ENCODE measurements at places on chromosomes 3 and 15.

GRCh38 chr15:47610736-47611135, 106.6 kb upstream of the SEMA6D start:
- DNase-seq: no peak

DNA sequence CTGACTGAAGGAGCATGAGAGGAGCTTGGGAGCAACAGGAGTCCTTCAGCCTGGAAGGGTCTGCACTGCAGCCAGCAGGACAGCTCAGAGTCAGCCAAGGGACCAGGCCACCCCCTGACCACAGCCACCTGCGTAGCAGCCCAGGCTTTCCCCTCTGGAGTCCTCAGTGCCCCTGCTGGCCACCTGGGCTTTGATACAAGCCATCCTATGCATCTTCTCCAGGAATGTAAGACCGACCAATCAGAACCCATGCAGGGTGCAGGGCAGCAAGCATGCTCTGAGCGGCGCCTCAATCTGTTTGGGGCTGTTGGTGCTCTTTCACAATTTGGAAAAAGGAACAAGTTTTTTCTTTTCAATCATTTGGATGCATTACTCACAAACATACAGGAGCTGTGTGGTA, 52.0 kb downstream of the DZIP1L start:
- no peak for DNase-seq

GRCh38 chr3:159082519-159082918, 280.7 kb downstream of the MFSD1 start:
- DNase-seq: no peak

DNA sequence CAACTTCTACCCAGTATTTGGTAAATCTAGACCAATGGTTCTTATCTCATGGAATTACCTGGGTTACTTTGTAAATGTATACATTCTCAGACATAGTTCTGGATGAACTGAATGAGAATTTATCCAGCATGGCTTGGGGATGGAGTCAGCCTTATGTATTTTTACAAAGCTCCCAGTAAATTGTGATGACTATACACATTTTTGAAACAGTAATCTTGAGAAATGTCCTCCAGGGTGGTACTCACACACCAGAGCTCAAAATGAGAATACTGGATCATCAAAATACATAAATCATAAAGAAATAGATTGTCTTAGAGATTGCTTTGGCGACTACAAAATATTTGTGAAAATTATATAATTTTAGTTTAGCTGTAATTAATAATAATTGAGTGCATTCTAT, 722.1 kb upstream of the DPPA4 start:
- no peak for DNase-seq

DNA sequence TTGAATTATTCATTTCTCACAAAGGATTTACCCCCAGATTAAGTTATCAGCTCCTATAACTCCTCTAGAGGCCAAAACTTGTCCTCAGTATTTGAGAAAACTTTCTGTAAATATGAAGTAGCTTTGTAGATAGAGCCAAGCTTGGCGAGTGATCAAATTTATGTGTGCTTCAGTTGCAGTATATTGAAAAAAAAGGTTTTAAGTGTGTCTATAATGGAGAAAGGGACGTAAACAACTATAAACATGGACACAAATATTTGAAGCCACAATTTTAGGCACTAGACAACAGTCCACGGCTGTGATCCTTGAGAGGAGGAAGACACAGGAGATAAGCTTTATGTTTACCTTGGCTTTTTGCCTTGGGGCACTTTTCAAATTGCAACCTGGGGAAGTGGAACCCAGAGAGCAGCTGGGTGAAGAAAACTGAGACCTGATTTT, 118.7 kb downstream of the THRB start:
- no peak for DNase-seq

- DNase-seq: no peak
These were observed 79.0 kb upstream of the SELENOK start for GRCh38 chr3:53970661-53971060.

GRCh38 chr15:75199357-75199940, 2.2 kb upstream of the C15orf39 start:
- no peak for DNase-seq

DNA sequence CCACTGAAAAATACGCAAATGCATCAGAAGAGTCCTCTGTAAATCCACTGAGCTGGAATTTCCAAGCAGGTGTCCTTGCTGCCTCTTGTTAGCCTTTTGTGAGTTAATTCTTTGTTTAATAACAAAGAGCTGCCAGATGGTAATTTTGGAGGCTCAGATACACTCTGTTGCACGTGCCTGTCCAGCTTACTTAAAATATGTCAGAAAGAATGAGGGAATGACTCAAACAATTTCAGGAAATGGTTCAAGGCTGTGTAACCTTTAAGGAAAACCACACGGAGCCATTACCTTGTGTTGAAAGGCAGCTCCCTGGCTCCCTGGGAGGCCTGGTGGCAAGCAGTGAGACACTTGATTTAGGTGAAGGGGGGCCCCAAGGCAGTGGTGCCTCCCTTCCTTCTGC, 302.2 kb upstream of the CTDSPL start:
- no peak for DNase-seq

GRCh38 chr15:39699516-39700374, 82.9 kb downstream of the FSIP1 start:
- DNase-seq: no peak

- no peak for DNase-seq
These were observed 260.1 kb upstream of the CTNNB1 start for GRCh38 chr3:40939030-40939740.

DNA sequence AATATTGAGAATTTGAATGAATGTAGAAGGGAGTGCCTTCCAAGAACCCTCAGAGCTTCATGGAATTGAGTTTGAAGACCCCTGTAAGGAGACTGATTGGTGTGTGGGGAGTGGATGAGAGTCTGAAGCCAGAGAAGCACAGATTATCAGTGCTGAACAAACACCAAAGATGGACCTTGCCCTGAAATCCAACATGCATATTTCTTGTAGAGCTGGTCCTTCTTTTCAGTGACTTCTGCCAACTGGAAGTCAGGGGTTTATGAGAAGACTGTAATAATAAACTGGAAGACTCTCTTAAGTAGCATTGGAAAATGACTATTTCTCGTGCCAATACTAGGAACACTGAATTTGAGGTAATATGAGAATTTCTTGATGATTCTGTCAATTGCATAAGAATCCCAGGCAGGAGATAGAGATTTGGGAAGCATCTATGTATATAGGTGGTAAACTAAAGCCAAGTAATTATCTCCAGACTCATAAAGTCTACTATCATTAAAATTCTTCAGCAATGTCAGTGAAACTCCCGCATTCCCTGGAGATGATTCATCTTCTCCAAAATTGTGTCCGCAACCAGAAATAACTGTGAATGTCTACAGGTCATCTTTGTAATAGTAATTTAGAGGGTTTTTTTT, 213.8 kb downstream of the IL5RA start:
- no peak for DNase-seq

DNA sequence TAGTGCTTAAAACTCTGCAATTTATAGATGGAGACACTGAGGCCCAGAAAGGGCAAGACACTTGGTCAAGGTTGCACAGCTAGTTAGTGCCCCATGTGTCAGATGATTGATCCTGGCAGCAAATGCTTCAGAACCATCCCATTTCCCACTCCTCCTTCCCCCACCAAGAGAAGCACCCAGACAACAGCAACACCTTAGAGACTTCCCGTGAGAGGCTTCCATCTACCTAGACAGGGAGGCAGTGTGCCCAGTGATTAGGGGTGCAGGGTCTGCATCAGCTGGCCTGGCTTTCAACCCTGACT, 77.6 kb downstream of the CORO2B start:
- no peak for DNase-seq

GRCh38 chr3:160009525-160009924, 20.9 kb downstream of the IL12A start:
- no peak for DNase-seq

- no peak for DNase-seq
These were observed 74.8 kb downstream of the DHX30 start for GRCh38 chr3:47877719-47878118.

DNA sequence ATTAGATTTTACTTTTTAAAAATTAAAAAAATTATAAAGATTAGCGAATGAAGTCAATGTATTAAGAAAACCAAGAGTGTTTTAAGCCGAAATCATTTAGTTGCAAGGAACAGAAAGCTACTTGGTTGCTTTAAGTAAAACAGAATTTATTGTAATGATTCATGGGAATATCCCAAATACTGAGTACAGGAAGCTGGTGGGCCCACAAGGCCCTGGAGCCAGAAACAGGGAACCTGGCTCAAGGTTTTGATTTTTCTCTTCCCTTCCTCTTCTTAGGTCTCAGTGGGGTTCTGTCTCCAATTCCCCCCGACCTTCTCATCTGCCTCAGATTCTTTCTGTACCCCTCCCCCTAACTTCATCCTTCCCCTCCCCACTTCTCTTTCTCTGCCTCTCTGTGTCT, 229.0 kb downstream of the TLE3 start:
- DNase-seq: no peak

DNA sequence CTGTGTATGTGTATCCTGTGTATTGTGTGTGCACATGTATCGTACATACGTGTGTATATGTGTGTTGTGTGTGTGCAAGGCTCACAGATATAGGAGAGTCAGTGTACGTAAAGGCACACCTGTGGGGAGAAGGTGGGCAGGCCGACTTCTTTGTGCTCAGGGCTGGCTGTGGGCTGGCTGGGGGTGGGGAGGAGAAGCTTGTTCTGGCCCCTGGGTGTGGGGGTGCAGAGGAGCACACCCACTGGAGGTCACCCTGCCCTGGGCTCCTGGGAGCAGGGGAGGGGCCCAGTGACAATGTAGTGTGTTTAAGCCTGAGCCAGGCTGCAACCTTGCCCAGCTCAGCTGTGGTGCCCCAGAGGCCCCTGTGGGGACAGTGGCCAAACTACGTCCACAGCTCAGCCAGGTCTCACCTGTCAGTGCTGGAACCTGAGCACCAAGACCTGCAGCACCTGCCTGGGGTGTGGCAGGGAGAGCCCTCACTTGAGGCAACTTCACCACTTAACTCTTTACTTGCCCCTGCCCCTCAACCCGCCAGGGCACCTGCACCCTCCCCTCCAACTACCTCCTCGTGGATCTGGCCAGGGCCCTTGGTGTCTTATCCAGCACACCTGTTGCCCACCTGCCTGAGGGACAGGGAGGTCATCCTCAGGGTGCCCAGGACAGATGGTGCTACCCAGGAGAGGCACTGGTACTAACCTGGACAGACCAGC, 2.6 kb upstream of the HHATL start:
- no peak for DNase-seq

- no peak for DNase-seq
These were observed 199.8 kb downstream of the THSD4 start for GRCh38 chr15:71314956-71315537.

DNA sequence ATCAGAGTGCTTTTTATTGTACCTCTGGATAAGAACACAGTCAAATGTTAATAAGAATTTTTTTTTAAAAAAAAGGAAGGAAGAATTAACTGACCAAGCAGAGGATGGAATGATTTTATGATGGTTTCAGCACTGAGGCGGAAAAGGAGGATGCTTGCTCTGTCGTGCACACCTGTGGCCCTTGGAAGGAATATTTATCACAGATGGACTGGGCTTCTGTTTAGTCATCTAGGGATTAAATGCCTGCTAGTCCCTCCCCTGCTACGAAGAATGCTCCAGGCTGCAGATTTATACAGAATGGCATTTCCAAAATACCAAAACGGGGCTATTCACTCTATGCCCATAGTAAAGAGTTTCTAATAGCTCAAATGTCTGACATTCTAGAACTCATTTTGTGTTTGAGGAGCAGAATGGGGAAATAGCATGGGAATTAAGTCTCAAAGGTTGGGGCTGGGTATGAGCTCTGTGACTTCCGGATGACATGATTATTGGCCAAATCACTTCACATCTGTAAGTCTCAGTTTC, 92.8 kb upstream of the BCL6 start:
- DNase-seq: no peak

GRCh38 chr15:64224511-64224910, 61.7 kb upstream of the PPIB start:
- no peak for DNase-seq

DNA sequence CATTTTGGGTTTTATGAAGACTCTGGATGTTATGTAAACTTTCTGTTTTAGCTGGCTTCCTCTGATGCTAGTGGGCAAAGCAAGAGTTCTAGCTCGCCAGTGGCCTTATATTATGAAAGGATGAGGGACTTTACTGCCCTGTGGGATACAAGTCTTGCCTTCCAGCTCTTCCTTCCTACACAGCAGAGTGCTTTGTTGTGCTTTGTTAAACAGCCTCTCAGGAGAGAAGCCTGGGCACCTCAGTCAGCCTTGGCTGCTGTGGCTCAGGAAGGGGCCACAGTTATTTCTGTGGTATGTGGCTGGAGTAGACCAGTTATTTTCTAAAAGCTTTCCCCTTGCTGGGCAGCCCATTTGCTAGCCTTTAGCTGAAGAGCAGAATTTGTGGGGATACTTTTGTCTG, 69.5 kb upstream of the SUCLG2 start:
- DNase-seq: no peak

DNA sequence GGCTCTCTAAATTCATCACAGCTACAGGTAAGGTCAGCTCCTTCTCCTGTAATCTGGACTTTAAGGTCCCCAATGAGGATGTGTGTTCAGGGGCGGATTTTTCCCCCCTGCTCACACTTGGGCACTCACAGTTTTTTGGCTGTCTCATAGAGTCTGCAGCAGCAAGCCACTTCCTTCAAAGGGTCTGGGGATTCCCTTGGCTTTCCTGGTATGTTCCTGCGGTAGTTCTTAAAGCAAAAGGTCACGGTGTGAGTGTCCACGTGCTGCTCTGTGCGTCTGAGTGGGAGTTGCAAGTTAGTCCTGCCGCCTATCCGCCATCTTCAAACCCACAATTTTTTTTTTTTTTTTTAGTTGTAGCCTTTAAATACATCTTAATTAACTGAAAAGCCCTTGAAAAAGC, 15.4 kb upstream of the CFAP20DC start:
- no peak for DNase-seq

All from activated T-helper 1 cell treated with anti-CD3 and anti-CD28 coated beads, Interleukin-2, amount 50 U/mL, for 16 hours (primary cell).